Activated CD4-positive, alpha-beta T cell treated with anti-CD3 and anti-CD28 coated beads, Interleukin-2, amount 10 ng/mL, durations not matched to agents 7 days and 5 days (primary cell): ENCODE measurements at places on chromosomes 16 and 17.

DNA sequence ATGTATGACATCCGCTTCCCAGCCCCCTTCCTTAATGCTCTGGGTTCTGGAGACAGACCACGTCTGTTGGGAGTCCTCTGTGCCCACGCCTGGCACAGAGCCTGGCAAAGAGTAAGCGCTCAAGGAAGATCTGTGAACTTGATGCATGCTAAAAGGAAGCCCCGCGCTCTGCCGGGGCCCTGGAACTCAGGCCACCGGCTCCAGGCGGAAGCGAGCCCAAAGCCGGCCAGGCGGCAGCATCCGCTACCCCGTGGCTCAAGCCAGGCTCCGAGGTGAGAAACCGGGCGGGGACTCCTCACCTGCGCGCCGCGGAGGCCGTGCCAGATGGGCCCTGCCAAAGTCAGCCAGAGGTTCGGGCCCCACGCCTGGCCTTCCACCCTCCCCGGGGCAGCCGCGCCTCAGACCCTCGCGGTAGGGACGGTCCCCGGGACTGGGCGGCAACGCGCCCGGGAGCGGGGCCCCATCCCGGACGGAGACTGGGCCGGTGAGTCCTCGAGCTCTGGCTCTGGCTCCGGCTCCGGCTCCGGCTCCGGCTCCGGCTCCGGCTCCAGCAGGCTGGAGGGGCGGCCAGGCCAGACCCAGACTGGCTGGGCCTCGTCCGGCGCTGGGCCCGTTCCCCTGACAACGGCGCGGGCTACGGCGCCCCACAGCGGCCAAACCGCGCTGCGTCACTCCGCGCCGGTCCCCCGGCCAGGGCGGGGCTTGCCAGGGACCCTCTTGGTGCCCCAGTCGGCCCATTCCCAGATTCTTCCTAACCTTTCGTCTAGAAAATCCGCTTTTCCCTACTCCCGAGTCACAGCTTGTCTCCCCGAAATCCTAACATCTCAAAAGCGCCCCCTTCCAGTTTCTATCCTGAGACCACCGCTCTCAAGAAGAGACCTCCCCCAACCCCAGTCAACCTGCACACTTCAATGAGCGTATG, at the start of gene ZDHHC1:
Gene ZDHHC1 (minus strand): TSS at position 606 of the 922 bp plus-strand sequence. CDS start 8,702 bp downstream, outside the sequence.
- DNase-seq: peak; percentile 36

DNA sequence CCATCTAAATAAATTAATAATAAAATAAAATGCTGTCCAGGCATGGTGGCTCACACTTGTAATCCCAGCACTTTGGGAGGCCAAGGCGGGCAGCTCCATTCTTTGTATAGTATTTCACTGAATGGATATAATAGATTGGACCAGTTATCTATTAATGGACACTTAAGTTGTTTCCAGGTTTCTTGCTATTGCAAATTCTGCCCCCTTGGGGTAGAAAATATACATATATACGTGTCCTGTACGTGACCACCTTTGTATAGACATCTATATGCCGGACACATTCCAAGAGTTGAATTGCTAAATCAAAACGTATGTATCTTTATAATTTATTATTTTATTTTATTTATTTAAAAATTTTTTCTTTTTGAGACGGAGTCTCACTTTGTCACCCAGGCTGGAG, 3.9 kb upstream of the EXOC7 start:
- DNase-seq: no peak

DNA sequence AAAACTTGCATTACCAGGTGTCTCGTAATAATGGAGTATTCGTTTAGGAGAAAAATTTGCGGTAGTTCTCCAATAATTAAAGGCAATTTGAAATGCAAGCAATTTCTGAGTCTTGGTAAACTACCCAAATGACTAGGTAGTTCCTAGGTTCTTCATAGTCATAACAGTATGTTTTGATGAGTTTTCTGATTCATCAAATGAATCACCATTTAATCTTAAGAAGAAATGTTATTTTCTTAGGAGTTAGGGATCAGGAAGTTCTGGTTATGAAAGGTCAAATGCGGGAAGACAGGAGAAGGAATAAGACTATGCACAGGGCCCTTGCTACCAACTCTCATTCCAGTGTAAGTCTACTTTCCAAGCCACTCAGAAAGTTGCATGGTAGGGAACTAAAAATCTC, 221.5 kb upstream of the SOX9 start:
- DNase-seq: no peak

GRCh38 chr17:9218911-9219310, 197.6 kb downstream of the NTN1 start:
- DNase-seq: no peak

DNA sequence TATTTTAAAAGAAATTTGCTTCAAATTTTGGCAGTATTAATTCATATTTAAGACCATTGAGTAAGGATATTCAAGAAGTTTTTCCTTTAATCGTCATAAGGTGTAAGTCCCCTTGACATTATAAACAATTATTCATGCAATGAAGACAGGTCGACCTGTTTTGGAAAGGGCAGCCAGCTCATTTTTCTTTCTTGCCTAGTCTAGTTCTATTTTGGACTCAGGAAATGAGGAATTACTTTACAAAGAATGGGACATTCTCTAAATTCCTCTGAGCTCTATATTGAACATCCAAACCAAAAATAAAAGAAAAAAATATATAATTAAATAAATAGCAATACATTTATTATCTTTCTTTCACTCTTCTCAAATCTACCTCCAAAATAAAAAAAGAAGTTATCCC, 595.6 kb upstream of the KIF2B start:
- DNase-seq: no peak

DNA sequence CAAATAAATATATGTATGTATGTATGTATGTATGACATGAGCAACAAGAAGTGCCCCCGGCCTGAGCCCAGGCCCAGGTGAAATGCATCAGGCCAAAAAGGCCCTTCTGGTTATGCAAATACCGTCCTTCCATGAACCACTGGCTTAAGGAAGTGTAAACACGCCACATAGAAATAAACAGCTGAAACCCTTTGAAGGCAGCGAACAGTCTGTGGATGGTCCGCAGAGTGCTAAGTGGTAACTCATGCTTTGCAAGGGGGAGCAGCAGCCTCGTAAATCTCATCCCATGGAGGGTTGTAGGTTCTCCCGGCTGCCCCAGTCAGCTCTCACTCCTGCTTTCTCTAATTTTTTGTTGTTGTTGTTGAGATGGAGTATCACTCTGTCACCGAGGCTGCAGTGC, 36.7 kb downstream of the COTL1 start:
- no peak for DNase-seq

GRCh38 chr17:81306491-81306890, 11.4 kb upstream of the SLC38A10 start:
- DNase-seq: no peak

- no peak for DNase-seq
Measured at GRCh38 chr16:89325861-89326471, 108.5 kb downstream of the ZNF778 start.

- no peak for DNase-seq
Measured at GRCh38 chr17:9818760-9819159, 3.1 kb downstream of the GSG1L2 start.

DNA sequence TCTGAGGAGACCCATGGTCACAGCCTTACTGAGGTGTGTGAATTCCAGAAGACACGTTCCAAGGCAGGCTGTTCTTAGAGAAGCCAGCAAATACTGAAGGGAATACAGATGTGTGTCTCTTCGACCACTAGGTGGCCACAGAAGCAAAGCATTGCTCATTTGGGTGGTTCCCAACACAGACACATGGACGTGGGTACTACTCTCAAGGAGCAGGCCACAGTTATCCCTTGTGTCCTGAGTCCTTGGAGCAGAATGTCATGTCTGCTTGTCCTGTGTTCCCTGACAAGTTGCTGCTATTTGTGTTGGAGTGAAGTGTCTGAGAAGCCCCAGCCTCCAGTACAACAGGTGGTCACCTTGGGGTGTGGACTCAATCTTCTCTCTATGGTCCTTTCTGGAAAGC, 30.3 kb downstream of the HMOX2 start:
- peak; percentile 75 for DNase-seq

GRCh38 chr16:4032768-4033167, 83.5 kb downstream of the ADCY9 start:
- DNase-seq: peak; percentile 26

- no peak for DNase-seq
Measured at GRCh38 chr16:47713225-47713595, 252.1 kb downstream of the PHKB start.

GRCh38 chr17:2551493-2551892, 39.8 kb upstream of the METTL16 start:
- no peak for DNase-seq

GRCh38 chr17:50297407-50297865, 23.2 kb downstream of the TMEM92 start:
- DNase-seq: peak; percentile 84

GRCh38 chr17:65115839-65116238, 21.3 kb upstream of the RGS9 start:
- no peak for DNase-seq

DNA sequence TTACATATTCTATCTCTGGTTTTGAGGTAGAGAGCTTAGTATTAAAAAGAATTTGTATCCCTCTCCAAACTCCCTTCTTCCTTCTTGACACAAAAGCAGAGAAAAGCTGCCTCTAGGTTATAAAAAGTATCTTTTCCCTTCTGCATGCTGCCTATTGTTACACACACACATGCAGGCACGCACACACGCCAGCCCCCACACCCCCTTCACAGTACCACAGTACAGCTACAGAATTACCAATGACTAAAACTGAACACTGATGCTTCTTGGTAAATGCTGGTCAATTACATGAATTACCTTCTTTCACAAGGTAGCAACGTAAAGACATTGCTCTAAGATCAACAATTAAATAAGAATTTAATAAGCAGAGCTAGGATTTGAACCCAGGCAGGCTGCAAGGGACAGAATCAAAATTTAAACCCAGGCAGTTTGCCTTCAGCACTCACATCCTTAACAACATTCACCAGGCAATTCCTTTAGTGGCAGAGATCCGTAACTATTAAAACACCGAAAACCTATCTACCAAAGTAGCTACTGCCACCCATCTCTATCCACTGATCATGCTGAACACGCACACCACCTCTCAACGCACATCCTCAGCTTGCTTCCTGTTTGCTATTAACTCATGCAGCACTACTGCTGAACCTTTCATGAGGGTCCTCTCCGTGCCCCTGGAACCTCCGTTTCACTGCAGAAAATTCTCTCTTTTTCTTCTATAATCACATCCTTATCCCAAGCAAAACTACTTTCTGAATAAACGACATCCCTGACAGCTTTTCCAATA, 37.8 kb downstream of the YWHAE start:
- DNase-seq: peak; percentile 40

GRCh38 chr17:58336456-58337209, 8.0 kb upstream of the TSPOAP1 start:
- DNase-seq: no peak

DNA sequence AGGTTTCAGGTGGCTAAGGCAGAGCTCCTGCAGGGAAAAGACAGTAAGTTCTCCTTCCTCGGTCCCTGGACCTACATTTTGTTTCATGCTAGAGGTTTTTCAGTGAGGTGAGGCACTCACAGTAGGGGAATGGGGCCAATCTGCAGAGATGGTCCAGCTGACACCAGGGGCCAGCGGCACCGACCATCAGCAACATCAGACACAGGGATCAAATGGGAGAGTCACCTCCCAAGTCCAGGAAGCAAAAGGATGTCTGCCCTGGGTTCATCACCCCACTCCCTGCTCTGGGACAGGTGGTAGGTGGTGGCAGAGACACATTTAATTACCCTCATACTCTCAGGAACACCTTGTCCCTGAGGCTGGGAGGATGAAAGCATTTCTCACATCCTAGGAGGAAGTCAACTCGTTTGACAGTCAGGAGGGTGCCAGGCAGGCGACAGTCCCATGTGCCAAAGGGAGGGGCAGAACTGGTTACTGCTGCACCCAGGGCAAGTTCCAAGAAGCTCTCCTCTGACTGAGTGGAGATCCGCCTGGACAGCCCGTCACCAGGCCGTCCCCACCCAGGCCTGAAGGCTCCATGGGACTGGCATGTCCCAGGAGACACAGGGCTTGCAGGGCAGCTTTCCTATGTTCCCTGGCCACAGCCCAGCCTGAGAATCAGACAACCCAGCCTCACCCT, 19.2 kb downstream of the ATP6V0D1 start:
- no peak for DNase-seq

- DNase-seq: no peak
Measured at GRCh38 chr17:40099619-40100418, 570 bp downstream of the NR1D1 start.

DNA sequence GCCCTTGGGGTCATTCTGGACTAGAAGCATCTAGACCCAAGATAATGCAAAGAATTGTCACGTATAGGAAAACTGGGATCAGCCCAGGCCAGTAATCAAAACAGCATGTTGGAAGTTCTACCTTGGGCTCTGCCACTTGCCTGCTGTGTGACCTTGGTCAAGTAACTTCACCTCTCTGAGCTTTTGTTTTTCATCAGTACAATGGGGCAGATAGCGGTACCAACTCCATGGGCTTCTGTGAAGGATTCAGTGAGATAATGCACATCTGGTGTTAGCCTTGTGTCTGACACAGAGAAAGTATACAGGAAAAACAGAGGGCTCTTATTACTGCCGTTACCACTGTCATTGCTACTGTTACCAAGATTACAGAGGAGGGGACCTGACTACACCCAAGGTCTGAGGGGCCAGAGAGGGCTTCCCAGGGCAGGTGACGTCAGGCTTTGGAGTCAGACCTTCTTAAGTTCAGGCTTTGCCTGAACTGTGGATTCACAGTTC, 24.6 kb downstream of the CMIP start:
- no peak for DNase-seq

DNA sequence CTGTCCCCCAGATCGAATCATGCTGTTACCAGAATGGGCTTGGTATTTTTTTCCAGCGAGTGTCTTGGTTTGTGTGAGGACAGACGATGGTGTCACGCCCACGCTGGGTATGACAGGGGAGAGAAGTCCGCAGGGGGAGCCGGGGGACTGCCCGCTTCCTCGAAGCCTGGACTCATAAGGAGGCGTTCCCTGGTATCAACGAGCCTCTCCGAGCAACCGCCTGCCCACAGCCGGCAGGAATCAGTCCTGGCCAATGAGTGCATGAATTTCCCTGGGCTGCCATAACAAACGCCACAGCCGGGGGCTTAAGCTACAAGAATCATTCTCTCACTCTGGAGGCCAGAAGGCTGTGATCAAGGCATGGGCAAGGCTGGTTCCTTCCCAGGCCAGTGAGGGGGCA, 26.1 kb upstream of the JPH3 start:
- no peak for DNase-seq

GRCh38 chr17:69581061-69581961, 166.8 kb downstream of the MAP2K6 start:
- peak; percentile 22 for DNase-seq

DNA sequence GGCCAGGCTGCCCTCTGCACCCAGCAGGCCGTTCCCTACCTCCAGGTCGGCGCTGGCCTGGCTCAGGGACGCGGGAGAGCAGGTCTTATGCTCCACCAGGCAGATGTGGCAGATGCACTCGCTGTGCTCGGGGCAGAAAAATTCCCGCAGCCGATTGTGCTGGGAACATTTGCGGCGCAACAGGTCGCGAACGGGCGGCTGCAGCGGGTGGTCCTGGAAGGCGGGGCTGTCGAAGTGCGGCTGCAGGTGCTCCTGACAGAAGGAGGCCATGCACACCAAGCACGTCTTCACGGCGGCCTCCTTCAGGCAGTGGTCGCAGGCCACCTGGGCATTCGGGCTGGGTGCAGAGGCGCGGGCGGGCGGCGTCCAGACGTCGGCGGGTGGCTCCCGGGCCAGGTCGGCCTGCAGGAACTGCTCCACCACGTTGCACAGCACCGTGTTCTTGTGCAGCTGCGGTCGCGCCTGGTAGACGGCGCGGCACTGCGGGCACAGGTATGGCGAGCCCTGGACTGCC, 439 bp downstream of the TRIM25 start:
- no peak for DNase-seq

- no peak for DNase-seq
Measured at GRCh38 chr16:73124097-73124652, 76.2 kb upstream of the ZFHX3 start.
